SK-N-SH treated with all-trans-retinoic acid at 6 μM for 48 hours (cell line): ENCODE measurements at places on chromosomes 2 and 18.
A peak's percentile ranks its signal among the peaks of the same experiment; 100 is the strongest.

DNA sequence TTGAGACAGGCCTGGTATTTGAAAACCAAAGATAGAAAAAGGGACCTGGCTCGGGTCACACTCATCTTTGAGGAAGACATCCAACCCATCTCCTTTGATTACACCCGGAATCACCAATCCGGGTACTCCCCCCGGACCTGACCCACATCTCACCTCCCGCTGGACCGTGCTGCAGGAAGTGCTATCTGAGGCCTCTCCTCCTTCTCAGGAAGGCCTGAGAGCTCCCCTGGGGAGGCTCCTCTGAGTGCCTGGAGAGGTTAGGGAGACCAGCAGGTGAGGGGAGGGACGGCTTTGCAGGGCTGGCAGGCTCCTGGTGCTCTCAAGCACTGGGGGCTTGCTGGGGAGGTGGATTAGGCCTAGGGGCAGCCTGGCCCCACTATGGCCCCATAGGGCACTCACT lies 170.9 kb downstream of the ACKR3 start:
- no peak for ATAC-seq

GRCh38 chr2:101751875-101752619 lies 54.5 kb downstream of the MAP4K4 start:
- ATAC-seq = peak; percentile 56

DNA sequence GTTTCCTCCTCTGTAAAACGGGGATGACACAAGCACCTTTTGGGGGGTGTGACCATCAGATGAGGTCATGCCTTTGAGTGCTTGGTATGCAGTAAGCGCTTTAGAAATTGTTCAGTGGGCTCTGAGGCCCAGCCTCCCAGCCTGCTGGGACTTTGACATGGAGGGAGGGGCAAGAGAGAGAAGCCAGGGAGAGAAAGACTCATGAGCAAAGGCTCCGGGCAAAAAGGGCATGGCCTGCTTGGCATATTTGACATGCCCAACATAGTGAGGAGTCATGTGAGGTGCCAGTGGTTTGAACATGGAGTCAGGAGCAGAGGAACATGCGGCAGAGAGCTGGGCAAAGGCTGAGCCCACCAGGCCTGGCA lies 14.0 kb downstream of the TNS1 start:
- ATAC-seq = peak; percentile 58

GRCh38 chr18:58497845-58498244 lies 131.0 kb downstream of the ALPK2 start:
- ATAC-seq = no peak

DNA sequence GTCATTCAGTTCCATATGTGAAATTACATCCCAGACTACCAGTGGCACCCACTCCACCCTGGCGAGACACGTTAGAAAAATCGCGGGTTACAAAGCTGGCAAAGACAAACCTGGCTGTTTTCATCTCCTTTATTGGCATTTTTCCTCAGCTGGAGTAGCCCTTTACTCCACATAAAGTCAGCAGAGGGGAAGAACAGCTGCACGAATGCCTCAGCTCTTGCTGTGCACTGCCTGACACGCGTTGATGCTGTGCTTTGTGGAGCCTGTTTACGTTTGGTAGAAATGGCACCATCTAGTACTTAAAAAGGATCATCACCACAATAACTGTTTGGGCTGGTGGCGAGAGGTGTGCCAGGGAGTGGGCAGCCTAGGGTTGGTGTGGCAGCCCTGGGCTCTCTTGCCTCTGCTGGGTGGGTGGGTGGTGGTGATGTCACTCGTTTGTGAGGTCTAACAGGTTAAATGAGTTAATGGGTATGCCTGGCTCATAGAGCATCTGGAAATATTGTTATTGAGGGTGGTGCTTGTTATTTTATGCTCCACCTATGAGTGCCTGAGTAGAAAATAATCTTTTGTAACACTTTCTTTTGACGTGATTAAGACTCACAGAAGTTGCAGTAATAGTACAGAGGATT lies 16.4 kb downstream of the FARP2 start:
- no peak for ATAC-seq

DNA sequence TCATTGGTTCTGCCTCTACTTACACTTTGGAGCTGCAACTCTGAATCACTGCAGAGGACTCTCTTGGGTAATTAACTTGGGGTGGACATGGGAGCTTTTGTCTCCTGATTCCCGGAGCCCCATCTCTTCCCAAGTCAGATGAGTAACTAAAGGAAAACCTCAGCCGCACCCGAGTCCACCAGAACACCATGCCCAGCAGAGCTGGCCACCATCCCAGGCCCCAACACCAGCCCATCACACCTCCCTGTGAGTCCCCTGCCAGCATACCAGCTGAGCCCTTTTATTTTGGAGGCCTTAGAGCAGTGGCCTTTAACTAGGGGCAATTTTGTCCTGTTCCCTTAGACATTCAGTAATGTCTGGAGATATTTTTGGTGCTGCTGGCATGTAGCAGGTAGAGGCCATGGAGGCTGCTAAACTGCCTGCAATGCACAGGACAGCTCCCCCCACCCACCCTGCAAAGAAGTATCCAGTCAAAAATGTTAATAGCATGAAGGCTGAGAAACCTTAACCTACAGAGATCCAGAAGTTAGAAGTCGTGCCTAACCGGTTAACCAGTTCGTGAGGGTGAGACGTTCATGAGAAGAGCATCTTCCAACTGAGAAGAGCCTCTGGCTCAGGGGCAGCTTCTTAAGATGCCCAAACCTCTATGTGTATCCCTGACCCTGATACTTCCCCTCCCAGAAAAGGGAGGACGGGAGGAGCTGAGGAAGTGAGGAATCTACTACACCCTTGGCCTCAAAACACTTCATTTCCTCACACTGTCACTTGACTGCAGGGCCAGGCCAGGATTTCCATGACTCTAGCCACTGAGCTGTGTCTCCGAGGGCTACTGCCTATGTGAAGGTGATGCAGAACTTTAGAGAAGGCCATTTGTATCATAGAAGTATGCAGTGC lies 139.9 kb upstream of the EPAS1 start:
- peak; percentile 25; the same call in 1 of the 3 replicates for ATAC-seq
